ENCODE measurements at places on chromosomes 1 and 21. TPM values are rescaled to one million over a fixed set of nuclear protein-coding genes. Genes with fewer than 3 reads are reported as not detected.

Gene MRAP
- polyA plus RNA-seq: not detected

Gene TNNT2
- 3.1 TPM for polyA plus RNA-seq

DNA sequence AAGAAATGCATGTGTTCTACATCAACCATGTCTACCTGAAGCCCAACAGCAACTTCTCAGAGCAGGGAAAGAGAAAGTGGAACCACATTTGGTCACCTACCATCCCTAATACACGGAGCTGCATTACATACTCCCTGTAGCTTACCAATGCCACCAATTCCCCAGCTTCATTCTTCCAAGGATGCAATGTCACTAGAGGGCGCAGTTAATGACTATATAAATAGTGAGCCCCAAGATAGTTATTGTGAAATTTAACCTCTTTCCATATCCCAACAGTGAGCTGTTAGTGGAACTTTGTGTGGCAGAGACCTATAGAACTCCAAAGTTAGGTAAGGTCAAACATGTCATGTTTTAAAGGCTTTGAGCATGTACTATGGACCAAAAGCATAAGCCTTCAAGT lies 618.3 kb downstream of the SMYD3 start:
- no peak for DNase-seq

- no peak for DNase-seq
Measured at GRCh38 chr1:224559981-224560728, 56.0 kb upstream of the CNIH3 start.

- no peak for DNase-seq
Measured at GRCh38 chr1:31736675-31737074, 27.5 kb downstream of the ADGRB2 start.

DNA sequence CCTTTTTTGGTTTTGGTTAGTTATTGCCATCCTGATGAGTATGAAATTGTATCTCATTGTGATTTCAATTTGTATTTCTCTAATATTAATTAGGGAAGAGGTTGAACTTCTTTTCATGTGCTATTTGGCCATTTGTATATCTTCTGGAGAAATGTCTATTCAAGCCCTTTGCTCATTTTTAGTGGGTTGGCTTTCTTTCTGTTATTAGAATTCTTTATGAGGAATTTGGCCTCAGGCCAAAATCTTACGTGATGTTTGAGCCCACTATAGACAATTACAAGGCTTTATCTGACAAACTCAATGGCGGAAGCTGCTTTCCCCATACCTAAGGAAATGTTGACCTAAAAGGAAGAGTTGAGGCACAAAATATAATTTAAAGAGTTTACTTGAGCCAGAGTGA lies 32.9 kb downstream of the IVNS1ABP start:
- no peak for DNase-seq

DNA sequence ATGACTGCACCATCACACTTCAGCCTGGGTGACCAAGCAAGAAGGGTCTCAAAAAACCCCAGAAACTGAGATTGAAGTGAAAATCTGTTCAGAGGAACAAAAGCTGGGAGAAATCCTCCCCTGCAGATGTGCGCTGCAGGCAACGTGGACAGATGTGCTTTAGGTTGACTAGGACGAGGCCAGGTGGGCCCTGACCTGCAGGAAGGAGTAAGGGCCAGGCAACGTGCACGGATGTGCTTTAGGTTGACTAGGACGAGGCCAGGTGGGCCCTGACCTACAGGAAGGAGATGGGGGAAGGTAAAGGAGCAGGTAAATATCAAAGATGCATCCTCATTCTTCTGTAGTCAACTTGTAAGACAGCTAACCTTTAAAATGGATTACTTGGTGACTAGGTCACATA lies 2.5 kb upstream of the KRTAP12-1 start:
- DNase-seq: no peak

All from H1 (cell line).